ENCODE measurements at places on chromosomes 13 and 19. TPM values are rescaled to one million over a fixed set of nuclear protein-coding genes. Genes with fewer than 3 reads are reported as not detected.

The TRPM4 gene
- 0.22 TPM for total RNA-seq

The NLRP4 gene
- not detected for total RNA-seq

The WTIP gene
- 0.89 TPM for total RNA-seq

The SYT3 gene
- total RNA-seq, result not detected

The GIPR gene
- total RNA-seq, result 2.3 TPM

The LILRA6 gene
- total RNA-seq, result not detected

The C19orf38 gene
- total RNA-seq, result 4.8 TPM

The ZIC5 gene
- not detected for total RNA-seq

The ZNF324B gene
- total RNA-seq, result 5.8 TPM

The ZNF556 gene
- total RNA-seq, result not detected

The CCDC8 gene
- total RNA-seq, result not detected

The ZNF66 gene
- total RNA-seq, result 4.9 TPM

The ANGPTL4 gene
- total RNA-seq, result not detected

The PSPN gene
- total RNA-seq, result 1.9 TPM

The ZNF470 gene
- total RNA-seq, result 1.5 TPM

The CHERP gene
- total RNA-seq, result 54.7 TPM

The TMPRSS9 gene
- not detected for total RNA-seq

The ZNF155 gene
- 3.1 TPM for total RNA-seq

The IGFL3 gene
- total RNA-seq, result not detected

The ZNF729 gene
- not detected for total RNA-seq

The ZNF471 gene
- total RNA-seq, result 0.49 TPM

The LGALS4 gene
- not detected for total RNA-seq

The ZNF571 gene
- total RNA-seq, result 3.5 TPM

The TMIGD2 gene
- total RNA-seq, result 21.2 TPM

The POLR2E gene
- total RNA-seq, result 258 TPM

The MYBPC2 gene
- total RNA-seq, result 1.6 TPM

The CEACAM8 gene
- not detected for total RNA-seq

The FCER2 gene
- total RNA-seq, result 0.89 TPM

The FOSB gene
- total RNA-seq, result 8.0 TPM

The SOHLH2 gene
- total RNA-seq, result not detected

The RUBCNL gene
- 3.7 TPM for total RNA-seq

The TYROBP gene
- not detected for total RNA-seq

The PSG1 gene
- not detected for total RNA-seq

The CFAP97D2 gene
- total RNA-seq, result 0.17 TPM

The GJB6 gene
- 0.30 TPM for total RNA-seq

The KCNN4 gene
- 68.4 TPM for total RNA-seq

Measured in activated naive CD4-positive, alpha-beta T cell treated with anti-CD3 and anti-CD28 coated beads for 36 hours (primary cell).